ENCODE measurements at places on chromosomes 13 and 19.

GRCh38 chr13:103157016-103157415 lies 90.8 kb upstream of the SLC10A2 start:
- DNase-seq = no peak

DNA sequence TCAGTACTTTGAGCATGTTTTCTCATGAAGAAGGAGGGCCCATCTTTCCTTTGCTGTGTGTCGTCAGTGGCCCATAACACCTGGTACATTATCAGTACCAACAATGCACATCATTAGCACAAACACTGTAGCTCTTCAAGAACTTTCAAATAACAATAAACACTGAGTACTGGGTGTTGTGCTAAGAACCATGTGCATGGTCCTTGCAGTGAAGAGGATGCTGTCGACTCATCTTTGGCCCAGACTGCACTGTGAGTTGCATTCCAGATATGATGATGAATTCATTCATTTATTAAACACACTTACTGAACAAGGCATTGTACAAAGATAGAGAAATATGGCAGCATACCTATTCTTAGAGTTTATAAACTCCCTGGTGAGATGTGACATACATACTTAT lies 55.8 kb downstream of the FLT3 start:
- no peak for DNase-seq

GRCh38 chr13:113110852-113111315 lies 5.3 kb downstream of the F7 start:
- DNase-seq = no peak

GRCh38 chr19:35874392-35874930 lies 6.1 kb downstream of the APLP1 start:
- no peak for DNase-seq

DNA sequence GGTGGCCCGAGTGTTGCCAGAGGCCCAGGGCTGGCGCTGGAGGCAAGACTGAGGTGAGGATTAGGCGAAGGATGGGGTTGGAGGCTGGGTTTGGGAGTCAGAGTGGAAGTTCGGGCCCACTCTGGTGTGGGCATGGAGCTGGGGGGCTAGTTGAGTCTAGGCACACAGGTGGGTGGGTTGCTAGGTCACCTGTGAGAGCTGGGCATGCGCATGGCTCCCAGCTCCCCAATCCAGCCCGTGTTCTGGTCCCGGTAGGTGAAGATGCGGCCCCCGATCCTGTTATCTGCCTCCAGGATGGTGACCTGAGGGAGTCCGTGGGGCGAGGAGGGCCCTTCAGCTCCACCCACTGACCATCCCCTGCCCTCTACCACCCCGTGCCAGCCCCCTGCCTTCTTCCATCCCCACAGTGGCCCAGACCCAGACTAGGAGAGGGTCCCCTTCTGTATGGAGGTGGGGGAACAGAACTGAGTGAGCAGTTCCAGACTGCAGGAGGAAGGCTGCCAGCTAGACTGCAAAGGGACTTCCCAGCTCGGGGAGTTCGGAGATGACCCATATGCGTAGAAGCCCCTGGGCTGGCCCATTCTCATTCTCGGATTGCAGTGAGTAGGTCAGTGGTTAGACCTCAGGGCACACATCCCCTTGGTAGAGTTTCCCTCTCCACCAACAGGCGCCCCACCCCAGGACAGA lies 1.7 kb downstream of the IL4I1 start:
- DNase-seq = no peak

DNA sequence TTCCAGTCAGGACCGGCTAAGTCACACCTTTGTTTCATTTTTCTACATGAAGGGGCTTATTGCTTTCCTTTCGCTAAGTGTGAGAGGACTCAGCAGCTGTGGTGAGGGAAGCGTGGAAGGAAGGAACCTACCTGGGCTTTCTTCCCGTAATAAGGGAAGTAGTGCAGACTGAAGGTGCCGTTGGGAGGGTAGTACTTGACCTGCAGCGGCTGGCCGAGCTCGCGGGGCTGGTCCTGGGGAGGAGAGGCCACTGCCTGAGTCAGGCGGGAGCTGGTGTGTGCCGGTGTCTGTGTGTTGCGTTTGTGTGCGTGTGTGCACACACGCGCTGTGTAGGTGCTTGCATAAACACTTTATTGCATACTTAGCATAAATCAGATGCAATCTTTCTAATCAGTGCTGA lies 7.7 kb downstream of the ATP4B start:
- no peak for DNase-seq

- DNase-seq = no peak
Measured at GRCh38 chr13:53001444-53002225, 27.0 kb upstream of the OLFM4 start.

DNA sequence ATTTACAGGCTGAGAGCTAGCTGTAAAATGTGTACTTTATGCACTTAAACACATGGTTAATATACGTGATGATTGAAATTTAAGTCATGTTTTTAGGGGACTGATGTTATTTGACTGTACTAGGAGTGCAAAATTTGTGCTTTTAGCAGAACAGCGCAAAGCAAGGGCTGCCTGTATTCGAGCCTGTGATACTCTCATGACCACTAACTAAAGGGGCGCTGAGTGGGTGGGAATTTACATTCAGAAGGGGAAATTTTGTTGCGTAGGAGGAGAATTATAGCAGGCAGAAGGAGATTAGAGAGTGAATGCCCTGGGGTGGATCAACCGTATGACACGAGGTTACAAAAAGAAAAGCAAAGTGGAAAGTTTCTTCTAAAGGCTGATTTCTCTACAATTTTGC lies 271.8 kb upstream of the HTR2A start:
- no peak for DNase-seq

DNA sequence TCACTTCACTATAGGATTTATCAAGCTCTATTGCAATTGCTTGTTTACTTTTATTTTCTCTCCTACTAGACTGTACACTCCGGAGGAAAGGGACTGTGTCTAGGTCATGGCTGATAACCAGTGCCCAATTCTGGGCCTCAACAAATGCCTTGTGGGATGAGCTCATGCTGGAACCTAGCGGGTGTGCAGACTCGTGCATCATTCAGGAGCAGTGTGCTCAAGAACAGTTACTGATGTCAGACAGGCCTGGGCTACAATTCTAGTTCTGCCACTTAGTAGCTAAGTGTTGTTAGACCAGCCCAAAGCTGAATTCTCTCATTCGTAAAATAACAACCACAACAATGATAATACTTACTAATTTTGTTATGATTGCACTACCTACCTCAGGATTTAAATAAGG lies 95.4 kb downstream of the CYSLTR2 start:
- DNase-seq = peak; percentile 77

DNA sequence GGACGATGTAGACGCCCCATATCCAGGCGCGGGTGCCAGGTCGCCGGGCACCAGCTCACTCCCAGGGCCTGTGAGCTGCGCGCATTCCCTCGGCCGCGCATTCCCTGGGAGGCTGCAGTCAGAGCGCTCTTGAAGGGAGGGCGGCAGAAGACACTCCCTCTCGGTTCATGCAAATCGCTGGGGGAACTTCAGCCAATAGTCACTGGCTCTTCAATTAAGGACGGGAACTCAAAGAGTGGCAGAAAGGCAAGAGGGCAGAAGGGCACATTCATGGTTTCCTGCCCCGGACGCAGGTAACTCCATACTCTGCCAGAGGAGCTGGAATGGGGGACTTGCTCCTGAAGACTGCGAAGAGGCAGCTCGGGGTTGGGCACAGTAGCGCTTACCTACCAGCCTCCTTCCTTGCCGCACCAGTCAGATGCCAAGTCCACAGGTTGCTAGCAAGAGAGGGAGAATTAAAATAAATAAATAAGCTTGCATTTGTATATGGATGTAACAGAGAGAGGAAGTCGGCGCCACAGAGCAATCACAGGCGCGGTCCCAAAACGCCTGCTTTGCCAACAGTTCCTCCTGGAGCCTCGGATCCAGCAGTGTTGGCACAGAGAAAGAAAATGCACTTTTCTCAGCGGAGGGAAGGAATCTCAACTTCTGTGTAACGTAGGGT lies 459 bp downstream of the PCDH20 start:
- no peak for DNase-seq

DNA sequence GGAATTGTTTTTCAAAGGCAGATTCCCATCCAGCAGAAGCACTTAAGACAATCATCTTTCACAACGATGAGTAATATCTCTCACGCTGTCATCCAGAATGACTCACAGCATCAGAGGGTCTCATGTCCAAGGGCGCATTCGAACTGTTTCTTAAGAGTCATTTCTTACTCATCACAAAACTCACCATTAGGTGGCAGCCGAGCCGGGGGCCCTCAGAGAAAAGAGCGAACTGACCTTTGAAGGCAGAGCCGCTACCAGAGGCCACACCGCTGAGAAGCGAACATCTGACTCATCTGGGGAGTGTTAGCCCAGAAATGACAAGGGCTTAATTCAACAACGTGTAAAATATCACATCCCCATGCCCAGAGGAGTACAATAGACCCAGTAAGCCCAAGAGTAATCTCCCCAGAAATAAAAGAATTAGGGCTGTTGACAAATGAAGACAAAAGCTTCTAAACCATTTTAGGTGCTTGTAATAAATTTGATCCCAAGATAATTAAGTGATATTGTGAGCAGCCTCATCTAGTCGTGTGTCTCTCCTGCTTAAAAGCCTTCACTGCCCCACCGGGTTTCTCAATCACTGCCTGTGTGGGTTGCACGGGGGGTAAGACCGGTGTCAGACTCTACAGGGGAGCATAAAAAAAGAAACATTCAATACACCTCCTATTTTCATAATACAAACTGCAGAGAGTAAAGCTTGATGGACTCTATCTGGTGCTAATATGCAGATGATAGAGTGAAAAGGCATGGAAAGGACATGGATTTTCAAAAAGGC lies 96.2 kb downstream of the CYSLTR2 start:
- peak; percentile 99 for DNase-seq

GRCh38 chr13:73738626-73739025 lies 395.6 kb downstream of the KLF12 start:
- DNase-seq = no peak

DNA sequence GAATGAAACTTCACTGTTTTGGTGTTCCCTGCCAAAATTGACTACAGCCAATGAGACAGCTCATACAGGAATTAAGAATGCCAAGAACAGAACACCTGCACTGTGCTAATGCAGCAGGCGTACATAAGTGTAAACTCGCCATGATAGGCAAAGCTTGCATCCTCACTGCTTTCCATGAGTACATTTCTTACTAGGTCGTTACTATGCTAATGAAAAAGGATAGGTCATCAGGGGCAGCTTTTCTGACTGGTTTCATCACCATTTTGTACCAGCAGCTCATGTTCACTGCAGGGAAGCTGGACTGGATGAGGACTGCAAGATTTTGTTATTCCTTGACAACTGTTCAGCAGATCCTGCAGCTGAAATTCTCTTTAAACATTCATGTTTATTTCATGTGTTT lies 1383.8 kb downstream of the EFNB2 start:
- DNase-seq = no peak

Measured in skeletal muscle cell (primary cell).